ENCODE measurements at places on chromosomes 7 and 10.

GRCh38 chr7:82732677-82733076, 289.1 kb upstream of the CACNA2D1 start:
- no peak for DNase-seq

DNA sequence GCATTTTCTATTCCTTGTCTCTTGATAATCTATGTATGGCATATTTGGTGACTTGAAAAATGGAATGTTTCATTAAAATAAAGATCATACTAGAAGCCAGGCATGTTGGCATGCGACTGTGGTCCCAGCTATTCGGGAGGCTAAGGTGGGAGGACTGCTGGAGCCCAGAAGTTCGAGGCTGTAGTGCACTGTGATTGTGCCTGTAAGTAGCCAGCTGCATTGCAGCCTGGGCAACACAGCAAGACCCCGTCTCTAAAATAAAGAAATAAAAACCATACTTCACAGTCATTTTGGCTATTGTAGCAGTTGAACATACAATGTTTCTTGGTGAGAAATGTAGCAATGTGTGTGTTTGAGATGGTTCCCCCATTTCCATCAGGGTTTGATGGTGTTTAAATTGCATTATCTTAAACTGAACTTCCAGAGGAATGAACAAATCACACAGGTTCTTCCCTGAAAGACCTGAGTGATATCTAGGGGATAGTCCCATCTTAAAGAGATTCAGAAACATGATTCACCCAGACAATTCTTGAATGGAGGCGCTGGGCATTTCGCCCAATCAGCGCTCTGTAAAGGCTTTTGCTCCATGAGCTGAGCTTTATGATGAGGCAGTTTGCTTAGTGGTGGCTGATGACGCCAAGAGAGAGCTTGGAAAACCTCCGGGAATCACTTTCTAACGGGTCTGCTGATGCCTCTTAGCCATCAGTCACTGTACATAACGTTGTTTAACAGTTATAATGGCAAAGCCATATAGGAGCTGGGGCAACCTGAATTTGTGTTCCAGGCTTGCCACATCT, 19.4 kb upstream of the BTBD16 start:
- no peak for DNase-seq

GRCh38 chr7:70416347-70416985, 715.5 kb upstream of the GALNT17 start:
- no peak for DNase-seq

GRCh38 chr10:119651514-119652360, 557 bp downstream of the BAG3 start:
- no peak for DNase-seq

- no peak for DNase-seq
These were observed 553.3 kb downstream of the INHBA start for GRCh38 chr7:41149576-41149975.

GRCh38 chr7:75621124-75621523, 117.6 kb downstream of the HIP1 start:
- no peak for DNase-seq

GRCh38 chr10:79164075-79164474, 95.3 kb downstream of the ZMIZ1 start:
- DNase-seq: no peak
